ENCODE measurements at places on chromosomes 13 and 19.

DNA sequence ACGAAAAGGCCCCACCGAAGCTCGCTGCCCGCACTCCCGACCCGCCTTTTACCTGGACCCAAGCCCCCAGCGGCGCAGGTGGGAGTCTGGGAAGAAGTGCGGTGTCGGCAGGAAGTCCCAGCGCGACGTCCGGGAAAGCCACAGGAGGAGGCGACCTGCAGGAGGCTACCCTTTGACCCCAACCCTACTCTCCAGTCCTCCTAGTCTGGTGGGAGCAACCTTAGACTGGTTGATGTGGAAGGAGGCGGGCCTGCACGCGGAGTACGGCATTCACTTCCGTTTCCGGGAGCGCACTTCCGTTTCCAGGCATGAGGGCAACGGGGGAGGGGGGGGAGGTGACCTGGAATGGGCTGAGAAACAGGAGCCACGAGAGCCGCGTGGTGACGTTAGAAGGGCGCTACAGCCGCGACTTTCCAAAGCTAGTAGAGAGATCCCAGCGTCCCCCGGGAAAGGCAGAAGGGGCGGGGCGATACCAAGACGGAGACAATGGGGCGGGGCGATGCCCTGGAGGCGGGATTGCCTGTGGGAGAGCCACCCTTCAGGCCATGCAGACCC, 28.5 kb downstream of the ZNF266 start:
- DNase-seq, result peak; percentile 16

DNA sequence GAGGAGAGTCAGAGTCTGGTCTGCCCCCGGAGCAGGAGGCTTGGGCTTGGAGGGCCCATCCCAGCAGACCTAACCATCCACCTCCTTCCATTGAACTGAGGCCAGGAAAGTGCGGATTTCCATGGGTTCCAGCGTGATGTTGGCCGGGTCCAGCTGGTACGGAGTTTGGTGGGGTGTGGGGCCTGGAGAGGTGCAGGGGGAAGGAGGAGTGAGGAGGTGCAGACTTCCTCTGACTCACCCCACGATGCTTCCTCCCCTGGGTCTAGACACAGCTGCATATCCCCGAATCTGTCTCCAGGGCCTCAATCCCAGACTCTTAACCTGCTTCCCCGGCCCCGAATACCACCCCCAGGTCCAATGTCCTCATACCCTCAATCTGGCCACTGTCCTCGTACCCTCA, 20.0 kb downstream of the MAN2B1 start:
- DNase-seq, result no peak

- DNase-seq, result no peak
These were observed 135.6 kb upstream of the KL start for GRCh38 chr13:32880636-32881035.

- DNase-seq, result no peak
These were observed 23.5 kb downstream of the ADGRL1 start for GRCh38 chr19:14182476-14182875.

GRCh38 chr13:32905063-32905863, 111.0 kb upstream of the KL start:
- no peak for DNase-seq

- DNase-seq, result no peak
These were observed 2194.8 kb downstream of the PCDH9 start for GRCh38 chr13:65035302-65035701.

GRCh38 chr13:98508685-98509084, 68.2 kb downstream of the STK24 start:
- no peak for DNase-seq

DNA sequence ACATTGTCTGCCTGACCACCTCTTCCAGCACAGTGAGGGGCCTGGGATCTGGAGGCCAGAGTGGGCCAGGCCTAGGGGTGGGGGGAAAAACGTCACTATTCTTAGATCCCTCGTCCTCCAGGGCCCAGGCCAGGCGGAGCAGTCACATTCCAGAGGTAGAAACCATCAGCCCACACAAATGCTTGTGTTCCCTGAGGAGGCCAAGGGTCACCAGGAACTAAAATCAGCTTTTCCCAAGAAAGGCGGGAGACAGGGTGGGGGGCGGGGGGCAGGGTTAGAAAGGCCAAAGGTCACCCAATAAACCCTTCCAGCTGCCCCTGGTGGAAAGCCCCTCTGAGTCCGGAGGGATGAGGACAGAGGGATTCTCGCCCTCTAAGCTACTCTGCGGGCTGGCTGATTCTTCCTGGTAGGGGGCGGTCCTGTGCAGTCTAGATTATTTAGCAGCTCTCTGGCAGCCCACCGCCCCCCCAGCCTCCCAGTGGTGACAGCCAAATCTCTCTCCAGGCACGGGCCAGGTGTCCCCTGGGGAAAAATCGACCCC, 23.5 kb upstream of the CCL25 start:
- no peak for DNase-seq

- DNase-seq, result no peak
These were observed 115.3 kb downstream of the STOML3 start for GRCh38 chr13:38875186-38875875.

- DNase-seq, result no peak
These were observed 6.4 kb downstream of the ALDH16A1 start for GRCh38 chr19:49459388-49459787.

DNA sequence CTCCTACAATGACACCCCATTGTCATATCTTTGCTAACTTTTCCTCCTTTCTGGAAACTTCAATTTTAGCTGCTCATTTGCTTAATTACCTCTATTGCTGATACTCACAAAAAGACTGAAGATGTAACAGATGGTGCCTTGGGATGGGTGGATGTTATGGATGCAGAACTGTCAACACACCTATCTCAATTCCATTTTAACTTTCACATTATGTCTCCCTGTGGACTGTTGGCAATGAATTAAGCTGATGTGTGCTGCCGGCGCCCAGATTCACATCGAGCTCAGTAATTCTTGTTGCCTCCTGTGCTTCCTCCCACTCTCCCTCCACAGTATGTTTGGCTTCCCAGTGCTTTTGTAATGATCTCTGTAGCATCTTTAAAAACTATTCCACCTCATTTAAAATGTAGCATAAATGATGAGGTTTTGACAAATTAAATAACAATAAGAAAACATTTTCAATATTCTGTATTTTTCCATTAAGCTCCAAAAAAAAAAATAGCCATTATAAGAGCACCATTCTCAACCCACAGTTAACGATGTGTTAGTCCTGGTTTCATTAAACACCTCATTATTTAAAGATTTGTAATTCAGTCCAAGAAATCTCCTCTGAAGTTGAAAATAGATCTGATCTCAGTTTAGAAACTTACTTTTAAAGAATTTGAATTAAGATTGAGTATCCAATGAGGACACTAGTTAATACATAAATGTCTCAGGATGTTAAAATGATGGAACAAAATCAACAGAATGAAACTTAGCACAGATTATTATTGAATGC, 99.9 kb upstream of the FAM216B start:
- no peak for DNase-seq

Data from activated CD8-positive, alpha-beta memory T cell treated with anti-CD3 and anti-CD28 coated beads for 4 hours (primary cell).